ENCODE measurements at places on chromosomes 2 and 18. TPM values are rescaled to one million over a fixed set of nuclear protein-coding genes. Genes with fewer than 3 reads are reported as not detected.

Gene TNS1
- total RNA-seq, result 30.4 TPM

Gene TWSG1
- total RNA-seq, result 116 TPM

Gene ANKRD12
- total RNA-seq, result 16.6 TPM

Gene TIA1
- 136 TPM for total RNA-seq

Gene DOK6
- total RNA-seq, result not detected

Gene COL4A3
- 0.04 TPM for total RNA-seq

Gene TBR1
- 0.04 TPM for total RNA-seq

Gene CPO
- not detected for total RNA-seq

Gene C2orf66
- total RNA-seq, result 0.07 TPM

Gene HOXD12
- not detected for total RNA-seq

Gene BIN1
- 60.6 TPM for total RNA-seq

Gene AGFG1
- total RNA-seq, result 105 TPM

Gene GALNT5
- total RNA-seq, result under 0.01 TPM

Gene GBX2
- total RNA-seq, result 6.4 TPM

Gene ASIC4
- total RNA-seq, result not detected

Gene SNORC
- total RNA-seq, result 0.26 TPM

Gene CNTNAP5
- not detected for total RNA-seq

Gene KCNS3
- 2.6 TPM for total RNA-seq

Gene DNAH6
- not detected for total RNA-seq

Gene DPYSL5
- total RNA-seq, result not detected

Gene CHRNG
- not detected for total RNA-seq

Gene TLX2
- total RNA-seq, result not detected

Gene AQP12A
- not detected for total RNA-seq

Gene GPR45
- not detected for total RNA-seq

Gene POTEC
- total RNA-seq, result not detected

Gene FOXD4L1
- total RNA-seq, result 0.11 TPM

Gene ACMSD
- not detected for total RNA-seq

Gene MAP3K19
- total RNA-seq, result not detected

Gene HDAC4
- 6.8 TPM for total RNA-seq

Gene MDH1B
- 0.35 TPM for total RNA-seq

Gene ANTXR1
- 8.8 TPM for total RNA-seq

Gene ID2
- 10.1 TPM for total RNA-seq

Gene KCNG2
- not detected for total RNA-seq

Gene ALPI
- not detected for total RNA-seq

Gene HOXD3
- total RNA-seq, result not detected

Gene UPP2
- not detected for total RNA-seq

Gene ATOH8
- total RNA-seq, result 23.8 TPM

Gene LONRF2
- total RNA-seq, result not detected

Measured in pulmonary artery endothelial cell (primary cell).